Stimulated activated CD4-positive, alpha-beta T cell treated with anti-CD3 and anti-CD28 coated beads, Interleukin-1b, Interleukin-23, amount 100 ng/mL, for 48 hours (primary cell): ENCODE measurements at places on chromosomes 7 and 10.

DNA sequence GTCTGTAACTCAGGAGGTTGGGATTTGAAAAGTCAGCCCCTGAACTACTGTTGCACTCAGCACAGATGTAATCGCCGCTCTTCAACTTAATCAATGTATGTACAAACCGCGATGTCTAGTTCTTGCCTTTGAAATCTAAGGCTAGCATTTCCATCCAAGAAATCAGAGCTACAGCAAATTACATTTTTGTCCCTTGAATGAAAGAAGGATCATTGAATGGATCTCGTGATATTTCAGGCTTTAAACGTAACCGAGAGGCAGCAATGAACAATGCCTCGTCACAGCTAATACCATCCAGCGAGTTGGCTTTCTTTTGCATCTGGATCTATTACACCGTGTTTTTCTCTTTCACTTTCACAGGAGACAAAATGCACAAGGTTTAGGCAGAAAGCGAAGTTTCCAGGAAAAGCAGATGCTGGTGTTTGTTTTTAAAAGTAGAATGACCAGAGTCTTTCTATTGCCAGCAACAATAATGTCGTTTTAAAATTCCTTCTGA, 5.5 kb downstream of the SKIDA1 start:
- no peak for DNase-seq

DNA sequence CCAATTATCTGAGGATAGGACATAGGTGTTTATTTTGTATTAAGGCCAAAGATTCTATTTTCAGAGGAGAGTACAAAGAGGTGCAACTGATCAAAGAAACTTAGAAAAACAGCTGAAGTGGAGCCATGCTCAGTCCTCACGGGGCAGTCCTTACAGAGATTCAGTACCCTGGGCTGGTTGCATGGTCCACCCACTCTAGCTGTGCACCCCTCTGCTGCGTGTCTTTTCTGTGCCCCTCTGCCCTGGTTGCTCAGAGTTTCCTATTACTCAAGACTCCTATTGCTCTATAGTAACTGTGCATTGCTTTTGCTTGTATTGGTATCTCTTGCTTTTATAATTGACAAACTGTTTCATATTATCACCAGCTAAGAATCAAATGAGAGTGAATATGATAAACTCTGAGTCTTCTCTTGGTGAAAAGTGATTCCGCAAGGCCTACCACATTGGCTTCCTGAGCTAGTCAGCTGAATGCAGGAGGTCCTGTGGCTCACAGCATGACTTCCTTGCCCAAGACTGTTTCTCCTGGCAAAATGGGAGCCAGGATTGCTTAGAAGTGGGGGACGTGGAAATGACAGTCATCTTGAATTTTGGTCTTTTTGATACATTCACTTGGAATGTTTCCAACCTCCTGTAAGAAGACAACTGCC, 137.0 kb downstream of the GLCCI1 start:
- DNase-seq = no peak

GRCh38 chr7:107687656-107688055, 27.0 kb downstream of the SLC26A4 start:
- DNase-seq = no peak

- DNase-seq = no peak
These were observed 128.9 kb downstream of the NRCAM start for GRCh38 chr7:108327353-108327752.

DNA sequence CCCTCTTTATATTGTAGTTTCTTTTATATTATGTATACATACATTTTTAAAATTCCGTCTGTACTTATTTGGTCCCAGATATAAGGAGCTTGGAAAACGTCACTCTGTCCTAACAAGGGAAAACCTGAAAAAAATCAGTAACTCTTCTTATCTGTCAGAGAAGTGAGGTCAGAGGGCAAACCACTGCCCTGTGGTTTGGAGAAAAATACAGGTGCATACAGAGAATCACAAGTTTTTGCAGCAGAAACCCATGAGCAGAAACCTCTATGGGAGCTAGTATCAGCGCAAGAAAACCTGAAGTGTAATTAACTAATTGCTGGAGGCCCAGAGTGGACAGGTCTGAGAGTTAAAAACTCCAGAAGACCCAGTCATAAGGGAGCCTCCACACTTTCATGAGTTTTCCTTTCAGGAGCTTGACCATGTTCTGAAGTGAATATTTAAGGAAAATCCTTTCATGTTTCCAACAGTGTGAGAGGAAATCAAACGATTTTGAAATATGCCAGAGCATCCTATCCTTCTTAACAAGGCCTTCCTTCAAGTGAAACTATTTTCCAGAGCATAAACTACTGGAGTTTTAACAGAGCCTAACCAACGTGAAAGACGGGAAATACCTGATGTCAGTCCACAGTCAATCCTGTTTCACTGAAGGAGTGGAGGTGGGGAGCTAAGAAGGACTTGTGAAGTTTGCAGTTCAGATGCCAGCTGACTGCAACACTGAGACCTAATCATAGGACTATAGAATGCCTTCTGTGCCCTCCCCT, 290.8 kb upstream of the BMPER start:
- DNase-seq = no peak

GRCh38 chr7:76254781-76255180, 47.7 kb upstream of the HSPB1 start:
- DNase-seq = no peak
